Activated CD4-positive, alpha-beta T cell treated with anti-CD3 and anti-CD28 coated beads, Interleukin-2, amount 10 ng/mL, durations not matched to agents 24 days and 14 days (primary cell): ENCODE measurements at places on chromosomes 3 and 15. TPM values are rescaled to one million over a fixed set of nuclear protein-coding genes. Genes with fewer than 3 reads are reported as not detected.

The HRH1 gene
- total RNA-seq, result 0.42 and 0.52 TPM in 2 replicates

The A4GNT gene
- total RNA-seq, result not detected in 2 replicates

The CIB2 gene
- total RNA-seq, result 1.2 and 1.5 TPM in 2 replicates

DNA sequence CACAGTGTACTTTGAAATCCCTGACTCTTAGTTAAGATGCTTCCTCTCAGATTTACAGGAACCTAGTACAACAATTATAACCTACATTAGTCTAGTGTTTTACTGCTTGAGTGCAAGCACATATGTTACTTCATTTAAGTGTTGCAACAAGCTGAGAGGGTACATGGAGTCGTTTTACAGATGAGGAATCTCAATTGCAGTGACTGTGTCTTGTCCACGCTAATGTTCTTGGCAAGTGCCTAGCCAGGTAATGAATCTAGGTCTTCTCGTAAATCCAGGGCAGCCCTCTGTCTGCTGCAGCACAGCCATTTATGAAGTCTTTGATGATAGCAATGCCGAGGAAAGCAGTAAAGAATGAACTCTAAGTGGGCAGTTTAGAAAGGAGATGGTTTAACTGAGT, 384.4 kb upstream of the ARPP21 start:
- no peak for DNase-seq

- DNase-seq, result no peak
Observed at GRCh38 chr15:78260489-78260888, 3.9 kb upstream of the DNAJA4 start.

The BRK1 gene
- total RNA-seq, result 98.8 and 99.6 TPM in 2 replicates

The UNC13C gene
- not detected in 2 replicates for total RNA-seq

The PPP1R2 gene
- 75.2 and 78.2 TPM in 2 replicates for total RNA-seq

DNA sequence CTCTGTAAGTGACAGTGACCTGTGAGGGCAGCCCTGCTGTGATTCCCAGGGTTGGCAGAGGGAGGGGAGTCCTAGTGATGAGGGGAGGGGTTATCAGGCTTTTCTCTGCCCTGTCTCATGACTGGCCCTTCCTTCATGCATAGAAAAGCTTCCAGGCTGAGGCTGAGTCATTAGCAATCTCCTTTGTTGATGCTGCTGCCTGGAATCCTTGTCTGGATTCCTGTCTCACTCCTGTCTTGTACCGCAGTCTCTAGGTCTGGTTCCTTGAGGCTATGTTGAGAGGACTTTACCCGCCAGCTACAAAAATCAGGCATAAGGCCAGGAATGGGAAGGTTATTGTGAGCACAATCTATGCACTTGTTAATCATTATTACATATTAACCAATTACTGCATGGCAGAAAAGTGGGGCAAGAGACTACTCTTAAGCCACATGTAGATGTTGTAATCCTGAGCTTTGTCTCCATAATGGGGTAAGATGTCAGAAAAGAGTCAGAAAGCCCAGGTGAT, 7.2 kb downstream of the KLHL6 start:
- DNase-seq, result no peak

The TRIM59 gene
- 31.8 and 35.0 TPM in 2 replicates for total RNA-seq

The FETUB gene
- total RNA-seq, result not detected in 2 replicates

GRCh38 chr3:159928666-159929065, 60.0 kb upstream of the IL12A start:
- no peak for DNase-seq

- no peak for DNase-seq
Observed at GRCh38 chr3:122629763-122630162, 50.9 kb upstream of the PARP14 start.

The EOMES gene
- total RNA-seq, result 7.4 and 7.8 TPM in 2 replicates

- no peak for DNase-seq
Observed at GRCh38 chr15:90642464-90643300, 74.5 kb upstream of the BLM start.

DNA sequence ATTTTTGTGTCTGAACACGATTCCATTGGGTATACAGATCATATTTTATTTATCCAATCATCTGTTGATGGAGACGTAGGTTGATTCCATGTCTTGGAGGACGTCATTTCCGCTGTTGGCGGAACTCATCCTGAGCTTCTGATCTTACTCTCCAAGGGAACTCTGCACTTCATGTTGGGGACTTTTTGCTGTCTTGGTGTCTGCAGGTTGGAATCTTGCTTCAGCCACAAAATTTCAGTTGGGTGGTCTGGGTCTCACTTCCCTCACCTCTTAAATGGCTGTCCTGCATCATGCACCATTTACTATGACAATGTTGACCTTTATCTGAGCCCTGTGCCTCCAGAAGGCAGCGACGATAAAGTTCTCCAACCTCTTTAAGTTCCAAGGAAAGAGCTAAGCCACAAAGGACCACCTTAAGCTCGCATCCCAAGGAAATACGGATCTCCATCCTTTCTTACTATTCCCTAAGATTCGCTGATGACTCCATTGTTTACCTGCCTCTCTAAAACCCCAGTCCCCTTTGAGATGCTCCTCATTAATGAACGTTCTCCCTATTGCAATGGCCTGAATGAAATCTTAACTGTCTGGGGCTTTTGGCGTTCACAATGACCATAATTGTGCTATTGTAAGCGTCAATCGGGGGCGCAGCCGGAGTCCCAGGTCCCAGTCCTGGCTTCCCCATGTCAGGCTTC, 23.1 kb upstream of the RNU6-1 start:
- no peak for DNase-seq

GRCh38 chr3:39166932-39167532, 13.6 kb upstream of the CSRNP1 start:
- no peak for DNase-seq

The SECISBP2L gene
- 38.1 and 40.0 TPM in 2 replicates for total RNA-seq

The SH3GL3 gene
- total RNA-seq, result not detected in 2 replicates

The SYNM gene
- total RNA-seq, result 0.79 and 1.1 TPM in 2 replicates

- no peak for DNase-seq
Observed at GRCh38 chr3:151008699-151009098, 36.2 kb upstream of the CLRN1 start.

GRCh38 chr3:119362010-119362409, 67.8 kb downstream of the ARHGAP31 start:
- DNase-seq, result no peak

DNA sequence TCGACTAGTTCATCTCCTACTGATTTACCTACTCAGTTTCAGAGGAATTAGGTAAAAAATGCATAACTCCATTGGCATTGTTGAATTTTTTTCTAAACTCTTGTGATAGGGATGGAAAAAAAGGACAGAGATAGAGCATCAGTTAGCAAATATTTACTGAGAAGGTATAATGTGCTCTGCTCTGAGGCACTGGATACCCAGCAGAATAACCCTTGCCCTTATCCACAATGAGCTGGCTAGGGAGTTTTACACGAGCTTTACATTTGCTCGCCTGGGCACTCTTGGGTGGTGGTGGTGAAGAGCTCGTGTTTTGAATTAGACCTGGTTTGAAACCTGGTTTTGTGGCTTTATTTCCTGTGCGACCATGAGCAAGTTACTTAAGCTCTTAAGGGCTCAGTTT, 149.6 kb downstream of the RORA start:
- DNase-seq, result no peak

The SLC6A1 gene
- not detected in 2 replicates for total RNA-seq

DNA sequence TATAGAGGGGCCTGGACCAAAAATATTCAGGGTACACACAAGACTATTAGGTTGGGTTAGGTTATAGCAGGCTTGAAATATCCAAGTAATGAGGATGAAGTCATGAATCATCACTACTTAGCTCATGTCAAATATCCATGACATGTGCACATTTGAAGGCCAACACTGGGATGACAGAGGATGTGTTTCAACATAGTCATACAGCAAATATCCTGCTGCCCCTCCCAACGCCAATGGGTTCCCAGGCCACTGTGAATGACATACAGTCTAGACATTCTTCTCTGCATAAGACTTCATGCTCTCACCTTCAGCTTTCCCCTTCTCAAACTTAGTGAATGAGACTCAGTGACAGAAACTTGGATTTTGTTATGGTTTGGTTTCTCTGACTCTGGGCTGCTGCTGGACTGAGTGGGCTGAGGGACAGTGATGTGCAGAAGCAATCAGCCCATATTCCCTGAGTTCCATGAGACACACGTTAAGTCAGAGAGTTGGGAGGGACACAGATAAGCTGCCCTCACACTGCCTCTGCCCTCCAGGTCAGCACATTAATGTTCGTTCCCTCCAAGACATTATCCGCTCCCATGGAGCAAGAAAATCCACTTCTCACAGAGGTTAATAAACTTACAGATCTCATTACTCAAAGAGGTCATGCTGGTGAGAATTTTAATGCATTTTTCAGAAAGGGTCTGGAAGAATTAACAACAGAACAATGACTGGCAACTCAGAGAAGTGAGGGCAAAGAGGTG, 15.4 kb downstream of the HOMER2 start:
- no peak for DNase-seq

- DNase-seq, result no peak
Observed at GRCh38 chr15:99451484-99451883, 114.3 kb upstream of the MEF2A start.

DNA sequence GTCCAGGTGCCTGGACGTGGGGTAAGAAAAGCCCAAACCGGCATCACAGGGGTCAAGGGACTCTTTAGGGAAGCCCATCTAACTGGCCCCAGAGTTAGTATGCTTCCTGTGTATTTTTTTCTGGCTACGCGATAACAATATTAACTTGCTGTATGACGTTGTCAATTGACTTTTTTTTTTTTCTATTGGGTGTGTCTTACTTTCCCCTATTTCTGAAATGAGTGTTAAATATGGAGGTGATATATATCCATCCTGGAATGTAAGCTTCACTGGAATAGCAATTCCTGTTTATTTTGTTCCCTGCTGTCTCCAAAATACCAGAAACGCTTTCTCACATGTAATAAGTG, 598 bp upstream of the GMNC start:
- DNase-seq, result no peak

The KCNMB3 gene
- 0.19 and 0.70 TPM in 2 replicates for total RNA-seq

DNA sequence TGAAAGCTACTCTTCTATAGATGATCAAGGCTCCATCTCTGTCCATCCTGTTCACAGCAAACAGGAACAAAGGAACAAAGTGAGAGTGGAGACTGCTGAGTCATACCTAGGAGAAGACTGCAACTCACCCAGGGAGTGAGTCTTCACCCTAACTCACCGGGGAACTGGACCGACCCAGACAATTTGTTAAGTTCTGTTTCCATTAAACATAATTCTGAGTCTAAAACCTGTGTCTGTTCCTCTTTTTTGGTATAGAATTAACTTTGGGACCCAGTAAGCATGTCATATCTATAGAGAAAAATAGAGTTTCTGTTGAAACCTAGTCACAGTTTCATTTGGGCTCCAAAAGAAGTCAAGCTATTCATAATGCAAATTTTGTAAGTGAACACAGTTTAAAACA, 21.6 kb downstream of the CCDC80 start:
- no peak for DNase-seq

GRCh38 chr15:90956274-90957030, 1.8 kb downstream of the RCCD1 start:
- peak; percentile 88 for DNase-seq

DNA sequence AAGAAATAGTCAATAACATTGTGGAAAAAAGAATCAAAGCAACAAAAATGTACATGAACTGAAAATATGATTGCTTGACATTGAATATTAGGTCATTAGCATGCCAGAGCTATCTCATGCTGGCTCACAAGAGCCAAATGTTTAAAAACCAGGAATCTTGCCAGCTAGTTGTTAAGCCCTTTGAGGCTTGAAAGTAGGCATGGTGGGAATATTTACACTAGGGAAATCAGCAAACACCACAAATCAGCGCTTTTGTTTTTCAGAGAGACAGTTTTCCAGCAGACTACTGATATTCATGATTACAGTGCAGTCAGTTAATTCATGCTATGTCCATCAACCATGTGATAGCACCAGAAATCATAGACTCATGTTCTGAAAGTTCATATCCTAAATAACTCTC, 144.8 kb downstream of the ARPP21 start:
- no peak for DNase-seq

- no peak for DNase-seq
Observed at GRCh38 chr3:62266668-62267283, 106.6 kb downstream of the FEZF2 start.

- no peak for DNase-seq
Observed at GRCh38 chr3:160921020-160921635, 165.1 kb downstream of the PPM1L start.

DNA sequence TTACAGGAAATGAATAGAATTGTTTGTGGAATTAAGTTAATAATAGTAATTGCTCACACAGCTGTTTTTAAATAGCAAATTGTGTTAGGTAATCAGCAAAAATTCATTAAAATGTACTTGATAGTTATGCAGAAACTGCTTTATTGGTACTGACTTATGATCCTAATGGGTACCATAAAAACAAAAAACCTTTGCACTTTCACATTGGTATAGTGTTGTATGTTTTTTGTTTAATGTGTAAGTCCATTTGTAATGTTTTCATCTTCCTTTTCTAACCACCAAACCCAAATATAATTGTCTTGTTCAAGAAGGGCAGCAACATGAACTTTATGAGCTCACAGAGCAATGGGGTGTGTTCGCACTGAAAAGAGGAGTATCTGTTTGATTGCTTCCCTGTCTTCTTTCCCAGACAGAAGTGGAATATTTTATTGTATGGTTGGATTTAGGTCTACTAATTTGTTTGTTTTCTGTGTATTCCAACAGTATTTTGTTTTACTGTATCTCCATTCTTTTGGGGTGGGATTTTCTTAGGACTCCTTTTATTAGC, 135.8 kb downstream of the TCF12 start:
- DNase-seq, result no peak

DNA sequence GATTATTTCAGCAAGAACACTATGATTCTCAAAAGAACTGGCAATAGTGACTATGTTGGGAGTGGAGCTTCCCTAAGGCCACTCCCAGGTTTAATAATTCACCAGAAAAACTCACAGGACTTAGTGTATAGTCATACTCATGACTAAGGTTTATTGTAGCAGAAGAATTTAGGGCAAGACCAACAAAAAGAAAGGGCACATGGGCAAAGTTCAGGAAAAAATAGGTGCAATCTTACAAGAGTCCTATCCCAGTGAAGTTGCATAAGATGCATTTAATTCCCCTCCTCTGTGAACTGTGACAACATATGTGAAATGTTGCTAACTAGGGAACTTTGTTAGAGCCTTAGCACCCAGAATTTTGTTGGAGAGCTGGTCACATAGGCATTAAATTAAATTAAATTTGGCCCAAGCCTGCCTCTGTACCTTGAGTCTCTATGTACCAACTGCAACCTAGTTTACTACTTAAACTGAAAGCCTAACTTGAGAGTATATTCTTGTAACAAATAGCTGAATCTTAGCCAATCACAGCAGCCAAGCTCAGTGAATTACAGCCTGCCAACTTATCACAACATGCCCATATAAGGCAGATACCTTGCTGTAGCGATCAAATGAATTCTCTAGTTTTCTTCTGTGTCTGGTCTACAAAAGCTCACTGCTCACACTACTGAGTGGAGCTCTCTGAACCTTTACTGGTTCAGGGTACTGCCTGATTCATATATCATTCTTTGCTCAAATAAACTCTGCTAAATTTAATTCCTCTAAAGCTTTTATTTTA, 386.2 kb upstream of the ARHGEF26 start:
- no peak for DNase-seq

The CCR8 gene
- 5.7 and 7.5 TPM in 2 replicates for total RNA-seq

DNA sequence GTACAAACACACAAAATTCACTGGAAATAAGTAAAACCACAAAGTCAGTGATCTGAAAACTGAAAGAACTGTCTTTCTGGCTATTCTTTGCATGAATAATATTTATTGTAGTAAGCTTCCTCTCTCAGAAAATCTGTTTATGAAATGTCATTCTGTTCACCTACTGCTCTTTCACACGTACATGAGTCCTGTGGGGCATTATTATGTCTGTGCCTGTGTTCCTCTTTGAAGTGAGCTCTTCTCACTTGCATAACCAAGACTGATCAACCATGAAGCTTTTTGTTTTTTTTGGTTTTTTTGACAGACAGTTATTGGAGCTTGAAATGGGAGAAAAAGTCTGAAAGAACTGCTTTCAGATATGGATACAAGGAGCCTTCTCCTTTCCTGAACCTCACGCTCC, 195.8 kb downstream of the PLCH1 start:
- no peak for DNase-seq

GRCh38 chr3:58242340-58242739, 4.7 kb downstream of the ABHD6 start:
- DNase-seq, result no peak
